Upper lobe of right lung (tissue), 1 donor: ENCODE measurements at places on chromosomes 6 and 20. TPM values are rescaled to one million over a fixed set of nuclear protein-coding genes. Genes with fewer than 3 reads are reported as not detected.

The RIMS4 gene
- total RNA-seq = 3.2 TPM

The TMEM170B gene
- 9.2 TPM for total RNA-seq

DNA sequence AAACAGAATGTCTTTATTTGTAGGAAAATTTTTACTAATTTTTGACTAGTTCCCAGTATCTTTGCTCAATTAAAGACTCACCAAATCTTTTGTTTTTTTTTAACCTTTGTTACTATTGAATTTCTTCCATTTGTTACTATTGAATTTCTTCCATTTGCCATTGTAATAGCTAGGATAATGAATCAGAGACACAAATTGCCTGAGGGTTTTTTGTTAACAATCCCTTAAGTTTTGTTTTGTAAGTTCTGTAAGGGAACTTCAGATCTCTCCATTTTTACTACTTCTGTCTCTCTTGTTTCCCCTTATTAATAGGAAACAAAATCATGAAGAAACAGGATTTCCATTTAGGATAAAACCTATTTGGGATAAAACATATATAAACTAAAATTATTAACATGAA lies 104.3 kb downstream of the MAP3K4 start:
- no peaks in the 10 kb centered on the region for H3K27me3 ChIP-seq
- no peak for DNase-seq
- no peak overlapping the region for H3K27ac ChIP-seq

DNA sequence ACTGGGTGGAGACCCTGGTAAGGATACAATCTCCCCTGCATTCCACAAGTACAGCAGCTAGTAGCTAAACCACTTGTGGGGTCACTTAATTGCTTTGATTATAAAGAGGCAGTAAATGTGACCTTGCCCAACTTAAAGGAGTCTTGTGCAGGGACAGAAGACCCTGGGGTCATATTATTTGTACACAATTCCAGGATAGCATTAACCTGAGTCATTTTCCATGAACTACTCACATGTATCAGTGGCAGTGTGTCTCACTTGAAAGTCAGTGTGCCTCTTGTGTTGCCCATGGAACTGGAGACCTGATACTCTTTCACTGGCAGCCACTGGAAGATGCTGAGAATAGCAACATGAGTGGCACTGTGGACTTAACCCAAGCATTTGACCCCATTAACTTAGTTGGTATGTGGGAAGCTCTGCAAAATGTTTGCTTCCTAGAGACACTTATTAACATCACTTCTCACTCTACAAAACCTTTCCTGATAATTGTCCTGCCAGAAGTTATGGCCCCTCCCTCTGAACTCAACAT lies 28.9 kb downstream of the CLIC5 start:
- no peaks in the 10 kb centered on the region for H3K27me3 ChIP-seq
- H3K4me1 ChIP-seq = no peaks in the 10 kb centered on the region
- no peak overlapping the region for H3K4me3 ChIP-seq
- no peak overlapping the region for H3K27ac ChIP-seq
- H3K36me3 ChIP-seq = no peaks in the 10 kb centered on the region

The PNLDC1 gene
- 0.49 TPM for total RNA-seq

DNA sequence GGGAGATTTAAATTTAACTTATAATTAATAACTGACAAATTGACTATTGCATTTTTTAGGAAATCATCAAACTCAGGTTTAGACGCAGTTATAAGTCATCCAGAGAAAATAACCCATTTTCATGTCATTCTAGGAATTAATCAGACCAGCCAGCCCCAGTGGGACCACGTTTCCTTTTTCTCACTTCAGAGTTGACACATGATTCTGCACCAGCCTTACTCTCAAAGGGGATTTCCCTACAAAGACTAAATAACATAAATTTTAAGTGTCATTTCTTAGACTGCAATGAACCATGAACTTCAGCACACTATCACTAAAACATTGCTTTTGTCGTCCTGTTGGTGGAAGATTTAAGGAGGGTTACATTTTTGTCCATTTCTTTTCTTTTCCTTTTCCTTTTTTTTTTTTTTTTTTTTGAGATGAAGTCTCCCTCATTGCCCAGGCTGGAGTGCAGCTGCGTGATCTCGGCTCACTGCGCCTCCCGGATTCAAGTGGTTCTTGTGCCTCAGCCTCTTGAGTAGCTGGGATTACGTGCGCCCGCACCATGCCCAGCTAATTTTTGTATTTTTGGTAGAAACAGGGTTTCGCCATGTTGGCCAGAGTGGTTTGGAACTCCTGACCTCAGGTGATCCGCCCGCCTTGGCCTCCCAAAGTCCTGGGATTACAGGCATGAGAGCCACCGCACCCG lies 3.6 kb downstream of the IPCEF1 start:
- H3K4me1 ChIP-seq = peaks cover 2% of the 10 kb centered on the region
- H3K36me3 ChIP-seq = no peaks in the 10 kb centered on the region
- no peak overlapping the region for H3K4me3 ChIP-seq
- no peak overlapping the region for H3K27ac ChIP-seq
- DNase-seq = peak; percentile 67

- DNase-seq = no peak
- H3K27me3 ChIP-seq = no peaks in the 10 kb centered on the region
- H3K4me1 ChIP-seq = no peaks in the 10 kb centered on the region
- H3K36me3 ChIP-seq = no peaks in the 10 kb centered on the region
- no peak overlapping the region for H3K4me3 ChIP-seq
Observed at GRCh38 chr6:24255676-24256075, 102.2 kb downstream of the DCDC2 start.

The TOP1 gene
- total RNA-seq = 67.6 TPM

The CLDN20 gene
- not detected for total RNA-seq

The UNC5CL gene
- total RNA-seq = 1.4 TPM

The SLC32A1 gene
- total RNA-seq = not detected

DNA sequence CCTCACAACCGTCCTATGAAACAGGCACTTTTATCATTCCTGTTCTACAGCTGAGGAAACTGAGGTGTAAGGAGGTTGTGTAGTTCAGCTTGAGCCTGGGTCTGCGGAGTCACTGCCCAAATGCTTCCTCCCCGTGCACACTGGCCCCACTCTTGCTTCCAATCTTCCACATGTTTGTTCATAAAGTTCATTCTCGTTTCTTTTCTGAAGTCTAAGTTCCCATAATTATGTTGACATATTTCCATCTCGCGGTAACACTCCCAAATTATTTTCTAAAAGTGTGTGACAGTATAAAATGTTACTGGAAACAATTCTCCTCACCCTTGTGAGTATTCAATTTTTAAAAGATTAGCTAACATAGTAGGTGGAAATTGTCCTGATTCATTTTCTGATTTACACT lies 106.9 kb downstream of the SLC22A3 start:
- H3K27me3 ChIP-seq = peaks cover 5% of the 10 kb centered on the region
- H3K4me3 ChIP-seq = no peak overlapping the region
- H3K36me3 ChIP-seq = no peaks in the 10 kb centered on the region
- no peak for DNase-seq
- peaks cover 4% of the 10 kb centered on the region for H3K4me1 ChIP-seq

- DNase-seq = no peak
- H3K27me3 ChIP-seq = no peaks in the 10 kb centered on the region
- H3K36me3 ChIP-seq = peaks cover 37% of the 10 kb centered on the region
- no peak overlapping the region for H3K27ac ChIP-seq
- no peaks in the 10 kb centered on the region for H3K4me1 ChIP-seq
Observed at GRCh38 chr20:37393863-37394542, 48.1 kb downstream of the SRC start.

- peaks cover 10% of the 10 kb centered on the region for H3K4me1 ChIP-seq
- no peak for DNase-seq
- no peak overlapping the region for H3K4me3 ChIP-seq
- no peaks in the 10 kb centered on the region for H3K36me3 ChIP-seq
Observed at GRCh38 chr6:36760685-36761435, 63.2 kb downstream of the RAB44 start.
